ENCODE measurements at places on chromosomes 6 and 20.

DNA sequence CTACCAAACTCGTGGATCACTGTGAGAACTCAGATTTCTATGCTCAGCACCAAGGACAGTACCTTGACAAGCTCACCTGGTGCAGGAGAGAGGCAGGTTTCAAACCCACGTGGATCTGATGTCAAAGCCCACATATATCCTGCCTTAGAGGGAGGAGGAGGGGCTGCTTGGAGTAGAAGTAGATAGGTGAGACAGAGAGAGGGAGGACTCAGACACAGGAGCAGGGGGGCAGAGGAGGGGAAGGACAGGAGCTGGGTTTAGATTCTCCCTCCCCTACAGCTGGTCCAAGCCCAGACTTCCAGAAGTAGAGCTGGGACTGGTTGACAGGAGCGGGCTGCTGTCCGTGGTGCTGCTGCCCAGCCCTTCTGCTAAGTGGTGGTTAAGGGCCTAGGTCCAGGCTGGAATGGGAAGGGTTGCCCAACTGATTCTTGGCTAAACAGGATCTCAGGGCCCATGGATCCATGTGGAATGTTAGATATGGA lies 77.5 kb downstream of the CDH22 start:
- DNase-seq: no peak

DNA sequence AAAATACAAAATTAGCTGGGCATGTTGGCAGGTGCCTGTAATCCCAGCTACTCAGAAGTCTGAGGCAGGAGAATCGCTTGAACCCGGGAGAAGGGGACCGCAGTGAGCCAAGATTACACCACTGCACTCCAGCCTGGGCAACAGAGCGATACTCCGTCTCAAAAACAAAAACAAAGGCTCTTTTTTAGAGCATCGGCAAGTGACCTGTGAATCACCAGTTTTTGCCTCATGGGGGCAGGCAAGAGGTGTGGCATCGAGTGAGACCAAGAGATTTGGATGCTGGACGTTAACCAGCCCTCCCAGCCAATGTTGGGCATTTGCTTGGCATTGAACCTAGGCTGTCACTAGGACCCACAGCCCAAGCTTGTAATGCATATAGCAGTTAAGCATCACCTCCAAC lies 14.6 kb upstream of the CDK5RAP1 start:
- DNase-seq: peak; percentile 36

GRCh38 chr6:33208091-33208967 lies at the start of gene RING1:
RING1 (plus strand) TSS chr6:33208500; CDS start chr6:33208823, 323 bp downstream.
- DNase-seq: peak; percentile 82

GRCh38 chr6:73704260-73704659 lies 8.3 kb downstream of the CD109 start:
- no peak for DNase-seq

- no peak for DNase-seq
Measured at GRCh38 chr6:85077098-85077497, 312.7 kb upstream of the TBX18 start.

- no peak for DNase-seq
Measured at GRCh38 chr6:55868771-55869479, 6.5 kb downstream of the BMP5 start.

Data from anterior cingulate cortex (tissue), 58 donors.